ENCODE measurements at places on chromosomes 7 and 10. TPM values are rescaled to one million over a fixed set of nuclear protein-coding genes. Genes with fewer than 3 reads are reported as not detected.

The KCNIP2 gene
- total RNA-seq = 1.3 TPM

The COL17A1 gene
- 0.94 TPM for total RNA-seq

The CUZD1 gene
- total RNA-seq = 0.47 TPM

The CAV2 gene
- total RNA-seq = 35.8 TPM

The TM9SF3 gene
- total RNA-seq = 98.5 TPM

The SLC39A12 gene
- total RNA-seq = not detected

The GPR26 gene
- total RNA-seq = not detected

The AQP1 gene
- total RNA-seq = 1.4 TPM

The CPA4 gene
- 2.7 TPM for total RNA-seq

The VWDE gene
- total RNA-seq = 0.16 TPM

Measured in bronchial smooth muscle cell (primary cell).